Vein endothelial cell (primary cell): ENCODE measurements at places on chromosomes 2 and 18. TPM values are rescaled to one million over a fixed set of nuclear protein-coding genes. Genes with fewer than 3 reads are reported as not detected.

Gene PNKD
- total RNA-seq: 20.6 and 21.9 TPM in 2 replicates

Gene PLGLB1
- 0.57 and 1.3 TPM in 2 replicates for total RNA-seq

Gene FTCDNL1
- total RNA-seq: 0.67 TPM in 1 of 2 replicates, not detected in the other

Gene PJVK
- total RNA-seq: 0.67 and 0.98 TPM in 2 replicates

Gene ANKRD30BL
- not detected in 2 replicates for total RNA-seq

Gene TFPI
- total RNA-seq: 693 and 1,032 TPM in 2 replicates

Gene POTEI
- 0.33 and 0.48 TPM in 2 replicates for total RNA-seq

Gene FRZB
- under 0.01 TPM in 1 of 2 replicates, not detected in the other for total RNA-seq

Gene CRYGC
- not detected in 2 replicates for total RNA-seq

Gene CYP26B1
- 0.19 and 0.65 TPM in 2 replicates for total RNA-seq

Gene LIMS3
- total RNA-seq: 16.0 and 34.9 TPM in 2 replicates
